Right cardiac atrium (tissue), 5 donors: ENCODE measurements at places on chromosomes 1 and 21. TPM values are rescaled to one million over a fixed set of nuclear protein-coding genes. Genes with fewer than 3 reads are reported as not detected.
A peak's percentile ranks its signal among the peaks of the same experiment; 100 is the strongest.

- DNase-seq, result no peak
Measured at GRCh38 chr1:211742889-211743529, 67.6 kb upstream of the NEK2 start.

TRIM58 gene
- total RNA-seq, result 0.42 TPM

GRCh38 chr1:150663321-150663720 lies 33.6 kb downstream of the GOLPH3L start:
- no peak for DNase-seq

TTC22 gene
- 0.17 TPM for total RNA-seq

GRCh38 chr1:21229246-21230000 lies 52.7 kb upstream of the EIF4G3 start:
- peak; percentile 5 for DNase-seq

DNA sequence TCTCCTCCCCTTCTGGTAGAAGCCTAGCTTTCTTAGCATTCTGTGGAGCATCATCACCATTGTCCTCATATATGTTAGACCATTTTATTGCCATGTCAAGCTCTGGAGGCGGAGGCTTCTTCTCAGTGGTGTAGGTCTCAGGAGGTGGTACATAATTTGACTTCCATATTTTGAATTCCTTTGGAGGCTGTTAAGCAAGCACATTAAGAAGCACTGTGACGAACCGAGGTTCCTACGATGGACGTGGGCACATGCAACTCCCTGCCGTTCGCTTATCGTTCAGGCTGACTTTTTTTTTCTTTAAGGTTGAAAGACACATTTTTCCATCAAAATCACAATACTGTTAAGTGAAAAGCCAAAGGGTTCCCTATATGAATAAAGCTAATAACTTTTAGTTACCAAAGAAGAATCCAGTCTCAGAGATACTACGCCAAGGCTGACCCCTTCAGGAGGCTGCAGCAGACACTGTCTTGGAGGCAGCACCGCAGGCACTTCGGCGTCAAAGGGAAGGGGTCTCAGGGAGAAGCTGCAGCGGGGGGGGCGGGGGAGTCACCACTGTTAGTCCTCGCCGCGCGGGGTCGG lies 835 bp downstream of the C1orf52 start:
- DNase-seq, result no peak

DNA sequence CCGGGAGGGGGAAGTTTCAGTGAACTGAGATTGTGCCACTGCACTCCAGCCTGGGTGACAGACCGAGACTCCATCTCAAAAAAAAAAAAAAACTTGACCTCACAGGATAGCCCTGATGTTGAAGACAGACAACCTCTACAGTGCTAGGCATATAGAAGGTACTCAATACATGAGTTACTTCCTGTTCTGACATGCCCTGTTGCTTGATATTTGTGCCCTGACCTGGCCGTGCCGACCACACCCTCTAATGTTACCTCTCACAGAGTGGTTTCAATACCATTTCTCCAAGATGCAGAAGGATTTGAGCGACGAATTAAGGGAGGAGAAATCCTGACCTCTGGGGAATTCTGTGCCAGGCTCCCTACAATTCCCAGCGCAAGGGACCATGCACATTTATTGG lies 5.2 kb downstream of the PTAFR start:
- no peak for DNase-seq

DNA sequence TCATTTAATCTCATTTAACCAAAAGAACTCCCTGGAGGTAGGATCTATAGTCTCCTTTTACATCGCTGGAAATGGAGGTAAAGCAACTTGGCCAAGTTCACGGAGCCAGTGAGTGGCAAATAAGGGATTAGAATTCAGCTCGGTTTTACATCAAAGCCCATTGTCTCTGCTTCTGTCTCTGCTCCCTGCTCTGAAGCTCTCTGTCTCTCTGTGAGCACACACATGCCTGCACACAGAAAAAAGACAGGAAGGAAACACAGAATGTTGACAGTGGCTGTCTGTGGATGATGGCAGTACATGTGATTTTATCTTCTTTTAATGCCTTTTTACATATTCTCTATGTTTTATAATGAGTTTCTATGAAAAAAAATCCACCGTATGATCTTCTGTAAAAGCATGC lies 8.9 kb upstream of the DHRS3 start:
- no peak for DNase-seq

RGS13 gene
- total RNA-seq, result 0.26 TPM

DNA sequence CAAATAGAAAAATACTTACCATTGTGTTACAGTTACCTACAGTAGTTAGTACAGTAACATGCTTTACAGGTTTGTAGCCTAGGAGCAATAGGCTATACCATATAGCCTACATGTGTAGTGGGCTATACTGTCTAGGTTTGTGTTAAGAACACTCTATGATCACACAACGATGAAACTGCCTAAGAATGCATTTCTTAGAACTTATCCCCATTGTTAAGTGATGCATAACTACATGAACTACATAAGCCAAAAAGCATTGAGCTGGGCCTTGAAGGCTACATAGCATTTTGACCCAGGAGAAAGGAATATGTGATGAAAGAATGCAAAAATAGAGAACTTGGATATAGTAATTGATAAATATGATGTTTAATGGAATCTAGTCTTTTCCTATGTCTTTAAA lies 46.4 kb upstream of the JUN start:
- DNase-seq, result no peak
